ENCODE measurements at places on chromosomes 2 and 18.

DNA sequence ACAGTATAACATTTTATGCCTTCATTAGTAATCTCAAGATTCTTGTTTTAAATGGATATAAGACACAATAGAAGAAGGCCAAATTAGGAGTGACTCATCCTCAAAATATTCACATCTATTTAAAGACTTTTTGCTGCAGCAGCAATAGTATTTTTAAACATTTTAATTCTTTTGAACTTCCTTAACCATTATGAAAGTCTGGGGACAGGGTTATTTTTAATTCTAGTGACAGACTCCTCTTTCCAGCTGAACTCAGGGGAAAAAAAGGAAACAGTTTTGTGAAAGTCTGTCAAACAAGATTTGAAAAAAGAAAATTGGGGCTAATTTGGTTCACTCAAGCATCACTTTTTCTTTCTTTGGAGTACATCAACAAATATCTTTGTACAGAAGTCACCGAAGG is 541.8 kb downstream of the NUP35 start:
- no peak for DNase-seq

GRCh38 chr2:3399829-3400228 is 20.3 kb downstream of the TRAPPC12 start:
- DNase-seq: no peak

GRCh38 chr18:41820784-41821183 is 134.2 kb upstream of the PIK3C3 start:
- DNase-seq: no peak

DNA sequence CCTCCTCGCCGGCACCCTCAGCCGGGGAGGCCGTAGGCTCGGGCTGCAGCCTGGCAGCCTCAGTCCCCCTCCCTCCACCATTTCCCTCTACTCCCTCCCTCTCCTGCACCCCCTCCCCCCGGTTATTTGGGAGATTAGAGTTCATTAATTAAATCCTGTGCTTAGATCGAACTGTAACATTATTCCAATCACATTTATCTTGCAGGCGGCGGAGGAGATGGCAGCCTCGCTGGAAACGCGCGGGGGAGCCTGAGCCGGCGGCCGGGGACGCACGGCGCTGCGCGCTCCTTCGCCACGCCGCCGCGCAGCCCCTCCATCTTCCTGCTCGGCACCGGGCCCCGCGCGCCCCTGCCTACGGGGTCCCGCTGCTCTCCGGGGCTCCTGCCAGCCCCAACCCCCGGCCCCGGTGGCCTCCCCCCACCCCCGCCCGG is at the start of gene ST8SIA3:
Gene ST8SIA3 (plus strand): TSS at position 287 of the 431 bp plus-strand sequence. CDS start 290 bp downstream, outside the sequence.
- no peak for DNase-seq

DNA sequence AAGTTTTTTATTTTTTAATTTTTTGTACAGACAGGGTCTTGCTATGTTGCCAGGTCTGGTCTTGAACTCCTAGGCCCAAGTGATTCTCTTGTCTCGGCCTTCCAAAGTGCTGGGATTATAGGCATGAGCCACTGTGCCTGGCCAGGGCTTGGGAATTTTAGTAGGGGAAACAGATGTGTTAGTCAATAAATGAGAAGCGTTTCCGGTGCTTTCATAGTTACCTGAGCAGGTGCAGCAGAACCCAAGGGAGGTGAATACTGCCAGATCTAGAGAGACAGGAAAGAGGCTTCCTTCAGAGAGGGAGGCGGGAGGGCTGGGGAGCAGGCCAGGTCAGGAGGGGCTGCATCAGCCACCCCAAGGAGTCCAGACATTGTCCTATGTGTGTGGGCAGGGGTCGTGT is 30.5 kb upstream of the IMPA2 start:
- DNase-seq: no peak

DNA sequence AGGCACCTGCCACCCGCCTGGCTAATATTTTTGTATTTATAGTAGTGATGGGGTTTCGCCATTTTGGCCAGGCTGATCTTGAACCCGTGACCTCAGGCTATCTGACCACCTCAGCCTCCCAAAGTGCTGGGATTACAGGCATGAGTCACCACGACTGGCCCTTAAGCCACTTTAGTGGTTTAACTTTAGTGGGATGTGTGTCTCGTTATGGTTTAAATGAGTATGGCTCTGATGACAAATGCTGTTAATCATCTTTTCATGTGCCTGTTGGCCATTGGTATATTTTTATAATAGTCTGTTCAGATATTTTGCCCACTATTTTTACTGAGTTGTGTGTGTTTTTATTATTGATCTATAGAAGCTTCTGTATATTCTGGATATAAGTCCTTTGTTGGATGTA is 205.9 kb downstream of the MYO1B start:
- no peak for DNase-seq

- DNase-seq: no peak
Measured at GRCh38 chr2:98404556-98405250, 40.0 kb upstream of the INPP4A start.

- no peak for DNase-seq
Measured at GRCh38 chr18:36665952-36666351, 162.8 kb downstream of the TPGS2 start.

- no peak for DNase-seq
Measured at GRCh38 chr18:32261003-32261402, 71.2 kb downstream of the MEP1B start.

DNA sequence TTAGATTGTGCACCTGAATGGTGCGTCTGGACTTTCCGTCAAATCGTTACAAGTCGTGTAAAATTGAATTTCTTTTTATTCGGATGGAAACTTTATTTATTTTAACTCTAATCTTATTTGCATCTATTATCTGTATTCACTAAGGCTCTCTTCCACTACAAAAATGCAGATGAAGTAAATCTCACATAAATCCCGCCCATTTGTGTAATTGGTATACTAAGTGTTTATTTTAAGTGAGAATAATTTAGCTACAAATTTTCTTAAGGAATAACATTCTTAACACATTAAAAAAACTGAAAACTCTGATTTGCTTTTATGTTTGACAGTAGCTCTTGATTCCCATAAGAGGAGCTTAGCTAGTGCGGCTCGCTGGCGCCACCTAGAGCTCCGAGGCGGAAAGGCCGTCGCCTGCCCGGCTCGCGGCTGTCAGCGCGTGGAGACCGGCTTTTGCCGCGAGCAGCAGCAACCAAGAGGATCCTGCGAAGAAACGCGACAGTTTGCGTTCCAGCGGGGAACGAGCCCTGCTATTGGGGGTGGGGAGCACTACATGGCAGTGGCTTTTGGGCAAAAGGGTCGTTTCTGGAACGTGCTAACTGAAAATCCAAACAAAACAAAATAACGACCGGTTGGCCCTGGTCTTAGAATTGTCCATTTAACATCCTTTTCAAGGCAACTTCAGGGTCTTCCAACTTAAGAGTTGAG is 6.7 kb downstream of the SP9 start:
- peak; percentile 85 for DNase-seq

DNA sequence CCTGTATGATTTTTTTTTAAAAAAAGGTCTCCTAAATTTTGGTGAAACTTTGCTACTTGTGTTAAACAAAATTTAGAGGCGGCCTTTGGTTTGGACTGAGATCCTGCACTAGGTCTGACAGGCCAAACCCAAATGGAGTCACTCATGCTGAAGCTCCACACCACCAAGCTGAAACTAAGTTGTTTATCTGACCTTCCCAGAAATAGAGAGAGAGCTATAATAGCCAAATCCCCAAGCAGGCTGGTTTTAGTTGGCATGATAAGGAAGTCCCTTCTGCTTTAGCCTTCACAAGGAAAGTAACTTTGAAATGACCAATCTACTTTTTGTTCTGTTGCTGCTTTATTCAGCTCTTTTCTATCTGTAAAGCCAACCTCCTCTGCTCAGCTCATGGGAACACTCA is 17.1 kb upstream of the THUMPD2 start:
- DNase-seq: no peak

GRCh38 chr18:79229431-79229830 is 160.2 kb downstream of the ATP9B start:
- DNase-seq: no peak

- no peak for DNase-seq
Measured at GRCh38 chr2:133737242-133737993, 169.2 kb upstream of the NCKAP5 start.

DNA sequence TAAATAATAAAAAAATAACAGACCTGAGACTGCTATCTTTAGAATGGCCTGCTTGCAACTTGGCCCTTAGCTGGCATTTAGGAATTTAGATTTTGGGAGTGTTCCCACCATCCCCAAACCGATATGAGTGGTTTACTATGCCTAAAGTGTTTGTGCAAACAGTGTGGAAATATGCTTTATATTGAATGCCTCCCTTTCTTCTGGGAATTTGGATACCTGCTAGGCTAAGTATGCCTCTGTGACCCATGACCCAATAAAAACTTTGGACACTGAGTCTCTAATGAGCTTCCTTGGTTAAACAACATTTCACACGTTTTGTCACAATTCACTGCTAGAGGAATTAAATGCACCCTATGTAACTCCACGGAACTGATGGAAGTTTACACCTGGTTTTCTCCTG is 73.2 kb downstream of the BMPR2 start:
- no peak for DNase-seq

GRCh38 chr18:13465476-13465875 is 246.9 kb downstream of the LDLRAD4 start:
- DNase-seq: no peak

All from T-cell (primary cell).